ENCODE measurements at places on chromosomes 2 and 18. TPM values are rescaled to one million over a fixed set of nuclear protein-coding genes. Genes with fewer than 3 reads are reported as not detected.

GRCh38 chr2:64404743-64405142, 49.2 kb upstream of the LGALSL start:
- DNase-seq = peak; percentile 72

DNA sequence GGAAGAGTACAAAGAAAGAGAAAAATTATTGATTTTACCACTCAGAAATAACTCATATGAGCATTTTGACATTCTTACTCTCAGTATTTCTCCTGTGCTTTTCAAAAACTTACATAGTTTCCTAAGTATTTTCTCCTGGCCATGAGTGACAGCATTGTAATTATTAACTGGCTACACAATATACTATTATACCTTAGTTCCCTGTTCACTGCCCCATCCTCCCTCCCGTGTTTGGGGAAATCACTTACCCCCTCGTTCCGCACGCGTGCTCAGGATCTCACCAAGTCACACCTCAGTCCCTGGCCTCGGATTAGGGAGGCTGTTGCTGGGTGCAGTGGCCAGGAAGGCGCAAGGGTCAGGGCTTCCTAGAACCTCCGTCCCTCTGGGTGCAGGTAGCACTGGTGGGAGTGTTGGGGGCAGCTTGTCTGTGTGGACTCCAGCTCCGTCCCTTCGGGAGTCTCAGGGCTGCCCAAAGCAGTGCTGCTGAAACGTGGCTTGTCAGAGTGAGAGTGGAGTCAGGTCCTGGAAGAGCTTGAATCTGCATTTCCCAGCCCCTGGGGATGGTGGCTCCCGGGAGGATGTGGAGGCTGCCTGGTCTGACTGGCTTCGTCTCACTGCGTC, 23.2 kb downstream of the ATG4B start:
- no peak for DNase-seq

DNA sequence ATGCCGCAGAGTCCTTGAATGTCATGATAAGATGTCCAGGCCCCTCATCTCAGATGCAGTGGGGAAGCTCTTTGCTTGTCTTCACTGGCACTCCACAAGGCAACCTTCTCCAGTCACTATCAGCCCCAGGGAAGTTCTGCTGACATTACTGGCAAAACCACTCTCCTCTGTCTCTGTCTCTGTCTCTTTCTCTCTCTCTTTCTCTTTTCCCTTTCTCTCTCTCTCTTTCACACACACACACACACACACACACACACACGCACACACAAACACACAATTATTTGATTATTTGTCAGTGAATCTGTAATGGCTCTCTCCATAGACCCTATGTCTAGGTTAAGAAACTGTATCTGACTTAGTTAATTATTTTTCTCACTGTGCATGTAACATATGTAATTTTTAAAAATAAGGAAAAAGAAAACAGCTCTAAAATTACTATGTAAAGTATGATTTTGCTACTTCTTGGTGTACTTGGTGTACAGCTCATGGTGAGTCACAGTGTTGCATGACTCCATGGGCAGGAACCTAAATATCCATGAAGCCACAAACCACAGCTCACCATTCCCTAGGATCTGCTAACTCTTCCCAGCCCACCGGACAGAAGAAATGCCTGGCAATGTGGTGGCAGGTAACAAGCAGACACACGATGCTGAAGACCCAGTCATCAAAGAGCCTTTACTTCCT, 594.9 kb upstream of the ID2 start:
- DNase-seq = no peak

- DNase-seq = no peak
These were observed 238.5 kb downstream of the HDAC4 start for GRCh38 chr2:239162141-239162821.

DNA sequence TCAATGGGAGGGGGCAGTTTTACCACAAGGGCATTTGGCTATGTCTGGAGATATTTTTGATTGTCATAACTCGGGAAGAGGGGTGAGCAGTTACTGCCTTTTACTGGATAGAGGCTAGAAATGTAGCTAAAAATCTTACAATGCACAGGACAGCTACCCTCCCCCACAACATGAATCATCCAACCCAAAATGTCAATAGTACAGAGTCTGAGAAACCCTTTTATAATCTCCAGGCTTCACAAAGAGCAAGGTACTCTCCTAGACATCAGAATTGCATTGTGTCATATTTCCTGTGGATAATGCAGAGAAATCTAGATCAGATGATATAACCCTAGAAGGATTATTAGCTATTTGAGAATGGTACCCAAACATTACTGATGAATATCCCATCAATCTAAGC, 277.1 kb upstream of the NRP2 start:
- no peak for DNase-seq

VWA3B gene
- total RNA-seq = not detected

MYO5B gene
- 6.7 TPM for total RNA-seq

CNDP1 gene
- total RNA-seq = not detected

UGT1A3 gene
- total RNA-seq = not detected

NEB gene
- 0.53 TPM for total RNA-seq
